ENCODE measurements at places on chromosomes 1 and 21. TPM values are rescaled to one million over a fixed set of nuclear protein-coding genes. Genes with fewer than 3 reads are reported as not detected.

GRCh38 chr1:46187106-46187869, 10.9 kb downstream of the POMGNT1 start:
- no peak for DNase-seq

DNA sequence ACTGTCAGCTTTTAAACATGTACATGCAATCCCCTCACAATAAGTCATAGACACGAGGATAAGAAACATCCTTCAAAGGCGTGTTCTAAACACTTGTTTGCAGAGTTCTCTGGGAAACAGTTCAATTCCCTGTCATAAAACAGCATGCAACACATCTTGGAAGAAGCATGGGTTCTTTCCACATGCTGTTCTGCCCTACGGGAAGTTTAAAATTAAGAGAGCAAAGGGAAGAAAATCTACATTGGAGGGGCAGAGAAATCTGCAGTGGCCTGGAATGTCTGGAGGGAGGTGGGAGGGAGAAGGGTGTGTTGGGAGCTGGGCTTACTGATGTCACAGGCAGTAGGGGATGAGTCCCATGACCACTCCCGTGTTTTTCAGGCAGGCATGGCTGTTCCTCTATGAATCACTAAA, 98.3 kb upstream of the SLC2A1 start:
- DNase-seq, result no peak

- no peak for DNase-seq
Measured at GRCh38 chr1:22030473-22030872, 22.0 kb upstream of the CDC42 start.

The ATP6V1G3 gene
- total RNA-seq, result not detected

DNA sequence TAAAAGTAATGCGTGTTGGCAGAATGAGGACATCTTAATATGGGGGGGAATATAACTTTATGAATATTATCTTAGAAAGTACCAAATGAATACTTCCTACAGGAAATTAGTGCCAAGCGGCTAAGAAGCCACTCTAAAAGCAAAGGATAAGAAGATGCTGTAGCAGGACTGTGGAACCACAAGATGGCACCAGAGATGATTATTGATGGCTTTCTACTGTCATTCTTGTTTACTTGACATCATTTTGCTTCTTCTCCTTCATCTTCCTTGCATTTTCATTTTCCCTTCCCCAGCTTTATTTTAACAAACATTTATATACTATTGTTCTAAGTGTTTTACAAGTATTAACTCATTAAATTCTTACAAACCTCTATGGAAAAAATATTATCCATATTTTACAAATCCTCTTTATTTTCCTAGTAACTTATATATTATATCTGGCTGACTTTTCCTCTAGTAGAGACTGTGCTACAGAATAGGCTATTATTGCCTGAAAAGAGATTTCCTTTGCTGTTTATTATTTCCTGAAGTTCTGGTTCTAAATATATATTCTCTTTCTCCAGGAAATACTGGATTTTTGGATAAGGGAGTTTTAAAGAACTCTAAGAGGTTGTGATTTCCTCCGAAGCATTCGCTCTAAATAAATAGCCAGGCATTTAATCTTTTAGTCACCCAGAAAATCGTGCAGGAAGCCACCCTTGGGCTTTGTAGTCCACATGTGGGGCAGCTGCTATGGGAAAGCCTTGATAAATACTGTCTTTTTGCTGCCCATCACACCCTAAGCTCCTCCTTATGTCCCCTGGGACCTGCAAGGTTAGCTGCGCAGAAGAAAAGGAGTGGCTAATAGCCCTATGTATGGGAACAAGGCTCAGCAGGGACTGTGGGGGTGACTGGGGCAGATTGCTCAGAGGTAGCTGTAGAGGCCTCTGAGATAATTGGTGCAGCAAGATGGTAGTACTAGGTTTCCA, 69.8 kb downstream of the TPR start:
- no peak for DNase-seq

GRCh38 chr1:229368347-229368746, 25.5 kb upstream of the CCSAP start:
- DNase-seq, result peak; percentile 38

The S100A5 gene
- 1.0 TPM for total RNA-seq

The MSH4 gene
- 0.68 TPM for total RNA-seq

- DNase-seq, result no peak
Measured at GRCh38 chr1:70963374-70963773, 84.2 kb downstream of the PTGER3 start.

DNA sequence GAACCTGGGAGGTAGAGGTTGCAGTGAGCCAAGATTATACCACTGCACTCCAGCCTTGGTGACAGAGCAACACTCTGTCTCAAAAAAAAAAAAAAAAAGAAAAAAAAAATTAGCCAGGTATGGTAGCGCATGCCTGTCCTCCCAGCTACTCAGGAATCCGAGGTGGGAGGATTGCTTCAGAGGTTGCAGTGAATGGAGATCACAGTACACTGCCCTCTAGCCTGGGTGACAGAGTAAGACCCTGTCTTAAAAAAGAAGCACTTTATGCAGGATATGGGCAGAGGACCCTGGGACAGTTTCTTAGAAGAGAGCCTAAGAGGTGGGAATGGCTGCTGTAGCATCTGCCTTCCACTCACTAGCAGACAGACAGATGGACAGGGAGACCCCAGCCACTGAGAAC, 23.0 kb downstream of the IQGAP3 start:
- no peak for DNase-seq

The RAB42 gene
- total RNA-seq, result 0.56 TPM

GRCh38 chr1:228383773-228384172, 22.9 kb downstream of the TRIM11 start:
- no peak for DNase-seq

- DNase-seq, result no peak
Measured at GRCh38 chr1:193581341-193581740, 394.9 kb upstream of the B3GALT2 start.

DNA sequence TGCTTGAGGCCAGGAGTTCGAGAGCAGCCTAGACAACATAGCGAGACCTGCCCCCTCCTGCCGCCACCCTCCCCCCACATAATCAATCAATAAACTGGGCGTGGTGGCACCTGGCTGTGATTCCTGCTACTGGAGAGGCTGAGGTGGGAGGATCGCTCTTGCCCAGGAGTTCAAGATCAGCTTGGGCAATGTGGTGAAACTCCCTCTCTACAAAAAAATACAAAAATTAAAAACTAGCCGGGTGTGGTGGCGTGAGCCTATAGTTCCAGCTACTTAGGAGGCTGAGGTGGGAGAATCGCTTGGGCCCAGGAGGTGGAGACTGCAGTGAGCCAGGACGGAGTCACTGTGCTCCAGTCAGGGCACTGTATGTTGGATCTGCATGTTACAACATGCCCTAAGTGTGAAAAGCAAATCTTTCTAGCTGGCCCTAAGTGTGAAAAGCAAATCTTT, 7.0 kb upstream of the MDM4 start:
- no peak for DNase-seq

DNA sequence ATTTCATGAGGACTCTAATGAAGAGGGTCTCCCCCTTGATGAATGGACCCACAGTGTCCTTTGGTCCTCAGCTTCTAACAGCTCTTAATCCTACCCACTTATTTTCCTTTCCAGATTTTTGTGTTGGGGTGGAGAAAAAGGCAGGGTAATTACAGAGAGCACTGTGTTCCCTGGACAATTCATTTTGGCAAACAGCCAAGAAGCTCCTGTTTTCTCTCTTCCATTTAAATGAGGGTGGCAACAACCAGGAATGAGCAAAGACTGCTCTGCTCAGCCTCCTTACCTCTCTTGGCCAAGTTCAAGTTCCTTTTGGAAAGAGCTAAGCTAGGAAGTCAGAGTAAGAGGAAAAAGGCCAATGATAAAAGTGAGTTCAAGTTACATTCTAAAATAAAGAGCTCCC, 11.9 kb downstream of the XKR8 start:
- no peak for DNase-seq

GRCh38 chr1:22043198-22043769, 9.2 kb upstream of the CDC42 start:
- no peak for DNase-seq

The LCE1A gene
- not detected for total RNA-seq

DNA sequence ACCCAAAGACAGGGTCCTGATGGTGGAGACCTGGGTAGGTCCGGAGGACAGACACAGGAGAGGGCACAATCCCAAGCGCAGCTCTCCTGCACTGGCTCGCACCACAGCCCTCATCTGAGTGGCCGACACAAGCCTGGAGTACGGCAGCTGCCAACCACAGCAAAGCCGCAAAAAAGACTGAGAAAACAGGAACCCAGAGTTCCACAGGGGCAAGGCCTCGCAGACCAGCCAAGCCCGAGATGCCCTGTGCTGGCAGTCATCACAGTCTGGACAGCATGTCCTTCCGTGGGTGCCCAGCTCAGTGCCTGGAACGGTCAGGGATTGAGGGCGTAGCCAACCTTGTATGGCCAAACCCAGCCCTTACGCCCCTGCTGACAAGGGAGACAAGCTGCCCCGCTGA, 11.4 kb downstream of the ZBTB48 start:
- no peak for DNase-seq

DNA sequence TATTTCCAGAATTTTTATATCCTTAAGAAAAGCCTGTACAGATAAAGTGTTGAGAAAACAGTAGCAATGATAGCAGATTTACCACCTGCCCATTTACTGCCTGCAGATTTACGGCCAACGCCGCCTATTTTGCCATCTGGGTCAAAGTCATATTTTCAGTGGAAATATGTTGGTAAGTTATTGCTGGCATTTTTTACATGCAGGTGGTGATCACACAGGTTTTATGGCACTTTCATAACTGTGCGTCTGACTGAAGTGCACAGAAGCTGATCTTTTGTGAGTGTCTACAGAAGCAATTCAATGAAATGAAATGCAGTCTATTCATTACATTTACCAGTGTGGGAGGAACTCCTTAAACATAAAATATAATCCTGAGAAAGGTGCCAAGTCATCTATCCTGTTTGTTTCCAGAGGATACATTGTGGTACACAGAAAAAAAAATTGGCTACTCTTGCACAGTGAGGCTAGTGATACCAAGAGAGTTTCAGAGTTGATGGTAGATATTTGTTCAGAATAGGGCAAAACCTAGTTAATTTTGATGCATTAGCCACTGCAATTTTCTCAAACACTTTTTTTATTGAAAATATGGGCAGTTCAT, 458.5 kb downstream of the NEGR1 start:
- DNase-seq, result no peak

DNA sequence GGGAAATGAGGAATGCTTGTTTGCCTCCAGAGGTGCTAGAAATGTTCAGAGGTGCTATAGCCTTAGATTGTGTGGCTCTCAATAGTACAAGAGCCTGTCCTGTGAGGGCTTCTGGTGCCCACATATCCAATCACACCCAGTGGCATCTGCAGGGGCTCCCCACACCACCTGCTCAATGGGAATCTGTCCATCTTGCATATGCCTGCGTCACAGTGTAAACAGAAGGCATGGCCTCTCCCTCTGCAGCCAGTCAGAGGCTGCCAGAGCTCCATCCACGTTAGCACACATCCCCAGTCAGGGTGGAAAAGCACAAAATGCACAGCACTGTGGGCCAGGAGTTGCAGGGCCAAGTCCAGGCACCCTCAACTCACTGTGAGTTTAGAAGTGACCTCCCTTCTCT, 113.6 kb upstream of the GRIK3 start:
- peak; percentile 75 for DNase-seq

DNA sequence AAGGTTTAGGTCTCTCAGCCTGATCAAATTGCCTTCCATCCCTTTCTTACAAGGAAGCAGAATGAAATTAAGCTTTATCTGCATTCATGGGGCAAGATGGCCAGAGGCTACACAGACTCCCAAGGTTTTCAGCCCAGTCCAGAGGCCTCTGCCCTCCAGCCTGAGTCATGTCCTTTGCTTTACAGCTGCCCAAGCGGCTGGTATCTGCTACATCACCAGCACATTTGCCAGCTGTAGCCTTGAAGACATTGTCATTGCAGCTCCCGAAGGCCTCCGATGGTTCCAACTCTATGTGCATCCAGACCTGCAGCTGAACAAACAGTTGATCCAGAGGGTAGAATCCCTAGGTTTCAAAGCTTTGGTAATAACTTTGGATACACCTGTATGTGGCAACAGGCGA, 16.0 kb downstream of the HAO2 start:
- no peak for DNase-seq

GRCh38 chr1:184740344-184740743, 14.3 kb downstream of the EDEM3 start:
- DNase-seq, result no peak

The GREM2 gene
- total RNA-seq, result not detected

The TTLL7 gene
- total RNA-seq, result 8.6 TPM

DNA sequence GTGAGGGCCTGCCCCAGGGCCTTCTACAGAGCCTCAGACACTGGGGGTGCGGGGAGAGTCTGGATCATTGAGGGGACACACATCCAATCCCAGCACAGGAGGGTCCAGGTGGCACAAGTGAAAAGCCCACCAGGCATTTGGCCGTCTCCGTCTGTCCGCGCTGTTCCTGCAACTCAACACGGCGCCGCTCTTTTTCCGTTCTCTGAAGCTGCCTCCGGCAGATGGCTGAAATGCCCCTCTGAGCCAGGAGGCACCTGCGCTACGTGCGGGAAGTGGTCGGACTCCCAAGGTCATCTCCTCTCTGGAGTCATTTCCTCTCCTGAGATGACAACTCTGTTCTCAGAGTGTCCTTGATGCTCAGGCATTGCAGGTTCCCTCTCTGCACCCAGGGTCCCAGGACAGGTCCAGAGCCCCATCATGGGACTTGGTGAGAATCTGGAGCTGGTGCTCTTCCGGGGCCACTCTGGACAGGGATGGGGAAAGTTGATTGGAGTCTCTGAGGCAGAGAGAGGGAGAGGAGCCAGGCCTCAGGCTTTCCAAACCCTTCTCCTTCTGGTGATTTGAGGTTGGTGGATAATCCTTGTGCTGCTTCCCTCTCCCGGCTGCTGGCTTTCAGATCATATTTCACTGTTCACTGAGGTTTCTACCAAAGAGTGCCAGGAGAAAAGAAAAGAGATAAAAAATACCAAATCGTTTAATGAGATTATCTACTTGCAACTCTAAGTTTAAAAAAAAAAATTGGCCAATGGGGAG, 14.0 kb upstream of the MIXL1 start:
- DNase-seq, result no peak

DNA sequence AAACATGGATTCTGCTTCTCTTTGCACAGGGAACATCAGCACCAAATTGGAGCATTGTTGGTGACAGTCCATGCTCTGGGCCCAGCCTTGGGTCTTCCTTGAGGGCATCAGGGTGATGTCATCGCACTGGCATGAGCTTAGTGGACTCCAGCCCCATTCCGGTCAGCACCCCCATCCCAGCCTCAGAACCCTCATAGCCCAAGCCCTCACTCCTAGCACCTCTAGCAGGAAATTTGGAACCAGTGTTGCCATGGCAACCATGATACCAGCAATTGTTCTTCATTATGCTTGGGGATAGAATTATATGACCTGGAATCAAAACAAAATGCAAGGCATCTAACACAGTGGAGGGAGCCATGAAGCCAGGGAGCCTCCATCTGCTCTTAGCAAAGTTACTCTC, 83.1 kb downstream of the VWA5B1 start:
- DNase-seq, result no peak

The SMAP2 gene
- 12.7 TPM for total RNA-seq

DNA sequence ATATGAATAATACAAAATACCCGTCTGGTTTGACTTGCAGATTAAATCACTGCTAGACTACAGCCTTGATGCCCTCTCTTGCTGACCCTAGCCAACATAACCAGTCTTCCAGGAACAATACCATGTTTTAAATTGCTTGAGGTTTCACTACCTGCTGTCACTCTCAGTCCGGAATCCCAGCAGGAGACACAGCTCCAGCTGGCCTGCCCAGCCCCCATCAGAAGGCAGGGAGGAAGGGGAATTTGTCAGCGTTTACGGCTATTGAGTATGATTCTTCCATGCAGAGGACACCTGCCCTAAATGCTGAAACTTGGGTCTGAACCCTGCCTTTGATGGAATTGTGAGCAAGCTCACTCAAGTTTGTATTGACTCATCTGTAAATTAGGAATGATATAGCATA, 33.0 kb downstream of the ZNF496 start:
- DNase-seq, result no peak
